ENCODE measurements at places on chromosomes 16 and 17.

- DNase-seq = no peak
Measured at GRCh38 chr16:30777591-30778297, 9.3 kb downstream of the ZNF629 start.

DNA sequence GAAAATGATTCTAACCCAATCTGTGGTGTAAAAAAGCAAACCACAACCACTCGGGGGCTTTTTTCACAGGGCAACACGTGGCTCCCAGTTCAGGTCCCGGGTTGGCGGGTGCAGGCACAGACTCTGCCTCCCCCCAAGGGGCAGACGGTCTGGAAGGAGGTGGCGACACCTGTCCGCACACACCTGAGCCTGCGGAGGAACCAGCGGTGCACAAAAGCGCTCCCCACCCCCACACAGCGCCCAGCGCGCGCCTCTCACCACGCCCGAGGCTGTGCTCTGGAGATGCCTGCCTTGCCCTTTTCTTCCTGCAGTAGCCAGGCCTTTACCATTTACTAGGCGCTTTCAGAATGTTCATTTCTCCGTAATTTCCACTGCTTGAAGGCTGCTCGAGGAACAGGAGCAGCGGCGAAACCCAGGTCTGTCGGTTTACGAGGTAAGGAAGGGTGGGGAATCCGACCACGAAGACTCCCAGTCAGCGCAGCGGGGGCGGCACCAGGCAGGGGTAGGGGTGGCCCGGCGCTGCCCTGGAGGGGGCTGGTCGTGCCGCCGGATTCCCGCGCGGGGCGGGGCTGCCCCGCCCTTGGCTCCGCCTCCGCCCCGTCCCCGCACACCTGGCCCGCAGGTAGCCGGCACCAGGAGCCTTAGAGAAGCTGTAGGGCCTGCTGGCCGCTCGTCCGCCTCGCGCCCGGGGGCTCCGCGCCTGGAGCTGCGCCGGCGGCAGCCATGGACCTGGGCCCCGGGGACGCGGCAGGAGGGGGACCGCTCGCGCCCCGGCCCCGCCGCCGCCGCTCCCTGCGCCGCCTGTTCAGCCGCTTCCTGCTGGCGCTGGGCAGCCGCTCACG lies at the start of gene USP43:
TSS of gene USP43 (plus strand) at position 608 of the 842 bp plus-strand sequence. CDS start at position 724, 116 bp downstream.
- no peak for DNase-seq

GRCh38 chr16:73308771-73309170 lies 260.8 kb upstream of the ZFHX3 start:
- DNase-seq = no peak

DNA sequence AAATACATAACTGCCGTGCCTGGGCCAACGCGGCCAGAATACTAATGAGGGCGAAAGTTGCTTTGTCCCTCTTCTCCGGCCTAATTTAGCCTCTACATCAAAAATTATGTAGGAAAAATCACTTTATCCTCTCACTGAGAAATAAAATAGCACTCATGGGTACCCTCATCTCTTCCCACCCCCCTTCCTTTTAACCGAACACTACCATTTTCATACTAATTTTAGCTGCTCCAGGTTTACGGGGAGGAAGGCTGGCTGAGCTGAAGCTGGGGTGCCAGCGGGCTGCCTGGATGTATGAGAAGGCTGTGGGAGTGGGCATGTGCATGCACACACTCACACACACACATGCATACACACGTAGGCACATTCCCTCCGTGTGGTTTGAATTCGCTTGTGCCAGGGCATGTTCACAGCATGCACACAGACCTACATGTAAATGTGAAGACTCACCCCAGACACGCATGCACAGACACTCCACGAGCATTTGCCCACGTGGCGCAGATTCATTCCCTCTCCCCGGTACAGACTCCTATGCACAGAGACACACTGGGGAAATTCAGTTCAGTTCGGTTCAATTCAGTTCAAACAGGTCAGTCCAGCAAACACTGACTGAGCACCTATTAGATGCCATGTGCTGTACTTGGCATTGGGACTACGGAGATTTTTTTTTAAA lies 145.1 kb downstream of the MRM1 start:
- no peak for DNase-seq

- no peak for DNase-seq
Measured at GRCh38 chr16:17380613-17381012, 90.1 kb downstream of the XYLT1 start.

All from NCI-H446 (cell line).